Transverse colon (tissue), 4 donors: ENCODE measurements at places on chromosomes 6 and 20. TPM values are rescaled to one million over a fixed set of nuclear protein-coding genes. Genes with fewer than 3 reads are reported as not detected.

Gene POU5F1
- 20.2 TPM for total RNA-seq

Gene CD2AP
- total RNA-seq = 49.8 TPM

Gene GABBR1
- total RNA-seq = 40.4 TPM

Gene MEP1A
- total RNA-seq = 186 TPM

Gene GJA10
- total RNA-seq = not detected

Gene IRAK1BP1
- 2.9 TPM for total RNA-seq

GRCh38 chr6:157840776-157841175 lies 17.7 kb downstream of the SNX9 start:
- H3K27me3 ChIP-seq = no peaks in the 10 kb centered on the region
- no peak for DNase-seq
- no peaks in the 10 kb centered on the region for H3K36me3 ChIP-seq
- peaks cover 9% of the 10 kb centered on the region for H3K4me1 ChIP-seq

DNA sequence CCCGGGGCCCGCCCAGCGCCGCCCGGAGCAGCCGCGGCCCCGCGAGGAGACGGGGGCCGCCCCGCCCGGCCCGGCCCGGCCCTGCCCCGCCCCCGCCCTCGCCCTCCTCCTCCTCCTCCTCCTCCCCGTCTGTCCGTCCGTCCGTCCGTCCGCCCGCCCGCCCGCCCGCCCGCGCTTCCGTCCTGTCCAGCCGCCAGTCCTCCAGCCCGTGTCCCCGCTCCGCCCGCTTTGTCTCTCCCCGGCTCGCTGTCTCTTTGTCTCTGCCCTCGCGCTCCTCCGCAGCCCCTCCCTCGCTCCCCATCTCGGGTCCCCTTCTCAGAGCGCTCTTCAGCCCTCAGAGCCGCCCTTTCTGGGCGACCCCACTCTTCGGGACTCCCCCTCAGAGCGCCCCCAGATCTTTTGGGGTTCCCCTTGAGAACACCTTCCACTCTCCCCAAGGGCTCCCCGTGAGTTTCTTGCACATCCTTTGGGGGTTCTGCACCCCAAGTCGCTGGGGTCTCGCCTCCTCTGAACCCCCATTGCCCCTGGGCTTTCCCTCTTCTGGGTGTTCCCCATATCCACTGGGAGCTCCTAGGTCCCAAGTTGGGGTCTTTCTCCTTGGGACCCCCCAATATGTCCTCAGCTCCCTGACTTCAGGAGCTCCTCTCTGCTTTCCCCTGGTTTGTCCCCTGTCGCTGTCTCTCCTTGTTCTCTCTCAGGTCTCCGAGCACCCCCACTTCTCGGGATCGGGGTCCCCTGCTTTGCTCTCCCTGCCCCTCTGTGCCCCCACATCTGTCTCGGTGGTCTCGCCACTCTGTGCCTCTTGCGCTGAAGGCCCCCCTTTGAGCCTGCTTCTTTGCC lies 79.5 kb upstream of the MYL9 start:
- no peaks in the 10 kb centered on the region for H3K27me3 ChIP-seq
- H3K4me3 ChIP-seq = peak overlapping the region; percentile 89
- peak; percentile 60 for DNase-seq

DNA sequence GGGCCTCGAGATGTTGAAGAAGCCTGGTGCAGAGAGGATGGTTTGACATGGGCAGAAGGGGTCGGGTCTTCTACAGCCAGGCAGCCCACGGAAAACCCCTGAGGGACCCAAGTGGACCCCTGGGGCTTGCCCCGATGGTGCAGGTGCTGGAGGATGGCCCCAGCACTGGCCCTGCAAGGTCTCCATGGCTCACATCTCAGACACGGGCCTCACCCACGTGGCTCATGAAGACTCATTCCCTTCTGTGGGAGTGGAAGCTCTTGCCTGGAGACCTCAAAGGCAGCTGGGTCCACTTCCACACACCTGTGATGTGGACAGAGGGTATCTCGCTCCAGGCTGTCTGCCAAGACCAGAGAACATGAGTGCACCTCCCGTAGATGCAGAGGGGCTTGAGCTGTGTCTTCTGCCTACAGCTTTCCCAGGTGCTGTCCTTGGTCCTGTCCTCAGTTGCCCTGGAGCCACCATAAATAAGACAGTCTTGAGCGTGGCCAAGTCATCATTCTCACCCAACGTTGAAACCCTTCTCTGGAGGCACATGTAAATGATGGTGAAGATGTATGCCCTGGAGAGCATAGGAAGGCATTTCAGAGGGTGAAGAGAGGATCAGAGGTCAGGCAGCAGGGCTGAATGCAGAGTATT lies 108.0 kb downstream of the SYNDIG1 start:
- no peak overlapping the region for H3K4me3 ChIP-seq
- no peak for DNase-seq
- H3K27me3 ChIP-seq = no peaks in the 10 kb centered on the region
- no peaks in the 10 kb centered on the region for H3K4me1 ChIP-seq
- H3K36me3 ChIP-seq = no peaks in the 10 kb centered on the region

DNA sequence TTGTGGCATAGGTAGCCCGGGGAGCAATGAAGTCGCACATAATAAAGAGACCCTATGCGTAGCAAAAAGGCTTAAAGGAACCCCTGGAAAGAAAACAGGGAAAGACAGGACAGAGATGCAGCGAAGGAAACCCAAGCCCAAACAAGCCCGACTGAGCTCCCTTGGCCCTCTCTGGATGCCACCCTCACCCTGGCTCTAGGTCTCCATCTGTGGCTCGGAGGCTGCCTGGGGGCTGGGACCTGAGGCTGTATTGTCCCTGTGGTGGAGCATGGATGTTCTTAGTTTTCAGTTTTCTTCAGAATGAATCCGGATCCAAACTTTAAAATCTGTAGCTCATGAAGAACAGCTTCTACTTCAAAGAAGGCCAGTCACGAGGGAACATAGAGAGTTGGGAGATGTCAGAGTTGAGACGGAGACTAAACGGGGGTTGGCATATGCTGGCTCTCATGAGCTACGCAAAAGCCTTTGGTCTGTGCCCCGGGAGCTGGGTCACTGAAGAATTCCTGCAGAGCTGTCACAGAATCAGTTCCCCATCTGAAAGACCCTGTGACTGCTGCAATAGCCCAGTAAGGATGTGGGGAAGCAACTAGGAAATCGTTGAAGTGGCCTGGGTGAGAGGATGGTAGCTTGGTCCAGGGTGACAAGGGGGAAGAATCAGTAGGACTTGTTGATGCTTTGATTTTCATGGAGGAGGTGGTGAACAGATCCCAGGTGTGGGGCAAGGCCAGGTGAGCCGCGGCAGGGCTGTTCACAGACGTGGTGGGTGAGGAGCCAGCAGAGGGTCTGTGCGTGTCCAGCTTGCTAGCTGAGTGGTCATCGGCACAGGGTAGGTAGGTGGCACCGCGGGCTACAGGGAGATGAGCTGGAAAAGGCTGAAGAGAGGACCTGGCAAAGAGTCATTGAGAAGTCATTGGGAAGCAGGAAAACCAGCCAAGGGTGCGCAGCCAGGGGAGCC lies 35.2 kb downstream of the SYNDIG1 start:
- H3K36me3 ChIP-seq = no peaks in the 10 kb centered on the region
- H3K4me1 ChIP-seq = no peaks in the 10 kb centered on the region
- no peak for DNase-seq
- no peak overlapping the region for H3K4me3 ChIP-seq
- H3K27me3 ChIP-seq = no peaks in the 10 kb centered on the region

DNA sequence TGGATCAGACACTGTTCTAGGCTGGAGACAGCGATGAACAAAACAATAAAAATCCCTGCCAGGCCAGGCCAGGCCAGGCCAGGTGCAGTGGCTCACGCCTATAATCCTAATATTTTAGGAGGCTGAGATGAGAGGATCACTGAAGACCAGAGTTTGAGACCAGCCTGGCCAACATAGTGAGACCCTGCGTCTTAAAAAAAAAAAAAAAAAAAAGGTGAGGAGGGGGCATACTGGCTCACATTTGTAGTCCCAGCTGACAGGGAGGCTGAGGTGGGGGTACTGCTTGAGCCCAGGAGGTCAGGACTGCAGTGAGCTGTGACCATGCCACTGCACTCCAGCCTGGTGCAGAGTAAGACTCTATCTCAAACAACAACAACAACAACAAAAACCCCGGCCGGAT lies 4.5 kb downstream of the MUCL3 start:
- no peaks in the 10 kb centered on the region for H3K36me3 ChIP-seq
- H3K4me3 ChIP-seq = no peak overlapping the region
- H3K27ac ChIP-seq = no peak overlapping the region
- peaks cover 26% of the 10 kb centered on the region for H3K27me3 ChIP-seq

- no peaks in the 10 kb centered on the region for H3K27me3 ChIP-seq
- H3K27ac ChIP-seq = peak overlapping the region; percentile 88
- peak; percentile 35 for DNase-seq
- H3K4me3 ChIP-seq = peak overlapping the region; percentile 67
- H3K4me1 ChIP-seq = peaks cover 24% of the 10 kb centered on the region
These were observed 1.7 kb downstream of the NUDT3 start for GRCh38 chr6:34390531-34391472.

DNA sequence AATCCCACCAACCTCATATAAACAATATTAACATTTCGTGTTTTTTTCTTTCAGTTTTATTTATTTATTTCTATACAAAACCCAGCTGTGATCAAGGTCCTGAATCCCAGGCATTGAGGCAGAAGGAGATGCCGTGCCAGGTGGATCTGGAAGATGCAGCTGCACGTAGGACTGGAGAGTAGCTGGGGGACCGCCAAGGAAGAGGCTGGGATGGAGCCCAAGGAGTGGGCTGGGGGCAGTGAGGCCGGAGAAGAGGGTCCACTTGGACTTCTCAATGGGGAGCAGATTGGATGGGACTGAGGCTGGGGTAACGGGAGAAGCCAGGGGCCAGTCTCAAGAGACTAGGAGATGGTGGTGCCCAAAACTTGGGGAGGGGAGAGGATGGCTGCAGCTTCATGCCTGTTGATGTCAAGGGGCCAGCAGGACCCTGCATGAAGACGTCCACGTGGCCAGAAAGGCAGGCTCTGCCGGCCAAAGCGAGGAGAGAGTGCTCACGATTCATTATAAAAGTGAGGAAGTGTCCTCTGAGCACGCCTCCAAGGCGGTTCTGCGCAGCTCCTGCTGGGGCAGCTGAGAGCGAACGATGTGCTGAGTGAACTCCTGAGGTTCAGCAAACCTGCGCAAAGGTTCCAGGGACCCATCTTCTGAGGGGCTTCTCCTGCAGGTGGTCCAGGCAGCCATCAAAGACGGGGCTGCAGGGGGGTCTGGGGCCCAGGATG lies 110.3 kb downstream of the BMP7 start:
- H3K36me3 ChIP-seq = no peaks in the 10 kb centered on the region
- no peak overlapping the region for H3K27ac ChIP-seq
- H3K4me3 ChIP-seq = no peak overlapping the region
- no peaks in the 10 kb centered on the region for H3K4me1 ChIP-seq
- H3K27me3 ChIP-seq = no peaks in the 10 kb centered on the region

GRCh38 chr6:92428448-92428847 lies 990.9 kb downstream of the EPHA7 start:
- DNase-seq = no peak
- H3K27me3 ChIP-seq = no peaks in the 10 kb centered on the region
- H3K4me1 ChIP-seq = no peaks in the 10 kb centered on the region
- no peak overlapping the region for H3K27ac ChIP-seq
- no peaks in the 10 kb centered on the region for H3K36me3 ChIP-seq
